ENCODE measurements at places on chromosomes 12 and 14.

DNA sequence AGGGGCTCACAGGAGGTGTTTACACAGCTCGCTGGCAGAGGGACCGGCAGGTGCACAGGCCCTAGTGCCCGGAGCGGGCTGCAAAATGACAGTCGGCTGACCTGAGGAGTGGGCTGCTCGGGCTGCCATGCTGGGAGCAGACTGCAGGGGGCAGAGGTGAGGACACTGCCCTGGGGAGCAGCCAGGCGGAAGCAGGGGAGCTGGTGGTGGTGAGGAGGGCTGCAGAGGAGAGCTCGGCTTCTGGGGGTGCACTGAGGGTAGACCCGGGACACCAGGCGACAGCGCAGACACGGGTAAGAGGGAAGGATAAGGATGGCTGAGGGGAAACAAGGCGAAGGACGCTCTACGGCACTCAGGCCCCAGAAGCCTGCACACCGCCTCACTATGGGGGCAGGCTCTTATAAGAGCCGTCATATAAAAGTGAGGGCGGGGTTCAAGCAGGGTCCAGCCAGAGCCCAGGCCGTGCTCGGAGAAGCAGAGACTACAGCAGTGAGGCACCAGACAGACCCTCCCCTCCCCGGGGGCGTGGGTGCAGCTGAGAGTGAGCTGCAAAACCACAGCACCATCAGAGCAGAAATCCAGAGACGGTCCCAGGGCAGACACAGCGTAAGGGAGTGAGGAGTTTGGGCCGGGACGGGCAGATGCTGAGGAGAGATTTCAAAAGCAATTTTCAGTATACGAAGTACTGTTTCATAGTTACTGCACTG, 62.5 kb downstream of the CCDC88C start:
- DNase-seq: no peak

- DNase-seq: no peak
Measured at GRCh38 chr12:130026608-130027176, 122.9 kb upstream of the TMEM132D start.

GRCh38 chr12:132228476-132229192, 84.4 kb downstream of the NOC4L start:
- DNase-seq: no peak

GRCh38 chr12:118398524-118398923, 22.2 kb downstream of the SUDS3 start:
- DNase-seq: no peak

DNA sequence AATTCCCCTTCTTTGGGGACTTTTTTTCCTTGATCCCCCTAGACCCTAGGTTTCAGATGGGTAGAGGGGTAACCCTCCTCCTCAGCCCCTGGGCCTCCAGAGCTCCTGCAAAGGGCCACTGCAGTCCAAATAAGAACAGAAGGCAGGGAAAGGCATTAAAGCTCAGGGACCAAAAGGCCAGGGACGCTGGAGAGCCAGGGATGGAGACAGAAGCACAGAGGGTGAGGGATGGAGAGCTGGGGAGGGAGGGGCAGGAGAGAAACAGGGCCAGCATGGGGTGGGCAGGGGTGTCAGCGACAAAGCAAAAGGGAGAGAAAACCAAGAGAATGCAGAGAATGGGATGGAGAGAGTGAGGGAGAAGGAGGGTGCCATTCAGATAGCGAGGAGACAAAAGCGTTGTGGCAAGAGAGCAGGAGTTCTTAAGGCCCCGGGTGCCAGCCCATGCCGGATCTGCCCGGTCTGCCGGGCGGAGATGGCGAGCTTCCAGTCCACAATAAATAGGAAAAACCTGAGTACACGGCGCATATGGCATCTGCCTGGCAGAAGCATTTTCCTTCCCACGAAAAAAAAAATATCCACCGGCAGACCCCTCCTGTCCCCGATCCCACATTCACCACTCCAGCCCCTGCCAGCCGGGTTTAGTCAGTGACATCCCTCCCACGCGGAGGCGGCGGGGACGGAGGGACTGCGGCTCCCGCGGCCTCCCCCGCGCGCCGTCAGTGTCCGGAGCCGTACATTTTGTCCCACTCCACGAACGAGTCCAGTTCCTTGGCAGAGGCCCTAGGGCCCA, 28.6 kb downstream of the FIGNL2 start:
- no peak for DNase-seq

DNA sequence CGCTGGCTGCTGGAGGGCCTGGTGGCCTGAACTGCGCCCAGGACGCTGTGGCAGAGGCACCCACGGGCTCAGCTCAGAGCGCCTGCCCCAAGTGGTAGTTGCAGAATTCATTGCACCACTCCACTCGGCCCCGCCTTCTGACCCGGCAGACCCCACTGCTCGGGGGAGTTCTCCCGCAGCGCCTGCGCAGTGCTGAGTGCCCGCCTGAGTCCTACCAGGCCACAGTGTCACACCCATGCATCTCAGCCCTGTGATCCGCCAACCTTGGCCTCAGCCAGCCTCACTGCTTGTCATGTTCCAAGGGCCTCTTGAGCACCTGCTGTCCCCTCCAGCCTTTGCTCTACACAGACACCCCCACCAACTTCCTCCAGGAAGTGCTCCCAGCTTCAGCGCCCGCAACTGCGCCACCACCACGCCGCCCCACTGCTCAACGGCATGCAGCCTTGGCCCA, 12.2 kb downstream of the DEGS2 start:
- DNase-seq: peak; percentile 46

GRCh38 chr14:66403183-66403582, 83.0 kb upstream of the CCDC196 start:
- no peak for DNase-seq

DNA sequence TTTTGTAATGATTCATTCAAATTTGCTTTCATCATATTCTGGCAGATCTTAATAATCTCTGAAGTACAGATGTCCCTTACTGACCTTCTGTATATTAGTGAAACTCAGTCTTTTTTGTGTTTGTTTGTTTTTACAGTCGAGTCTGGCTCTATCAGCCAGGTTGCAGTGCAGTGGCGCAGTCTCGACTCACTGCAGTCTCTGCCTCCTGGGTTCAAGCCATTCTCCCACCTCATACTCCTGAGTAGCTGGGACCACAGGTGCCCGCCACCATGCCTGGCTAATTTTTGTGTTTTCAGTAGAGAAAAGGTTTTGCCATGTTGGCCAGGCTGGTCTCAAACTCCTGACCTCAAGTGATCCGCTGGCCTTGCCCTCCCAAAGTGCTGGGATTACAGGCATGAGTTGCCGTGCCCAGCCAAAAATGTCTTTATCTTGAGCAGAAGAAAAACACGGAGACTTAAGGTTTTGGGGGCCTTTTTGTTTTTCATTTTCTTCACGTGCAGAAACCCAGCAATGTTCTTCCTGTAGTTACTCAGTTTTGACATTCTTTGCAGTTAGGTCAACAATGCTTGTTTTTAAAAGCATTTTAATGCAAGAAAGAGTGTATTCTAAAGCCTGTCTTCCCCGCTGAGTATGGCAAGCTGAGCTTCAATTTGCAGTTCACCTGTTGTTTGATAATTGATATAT, 79.5 kb downstream of the FAR2 start:
- DNase-seq: no peak

DNA sequence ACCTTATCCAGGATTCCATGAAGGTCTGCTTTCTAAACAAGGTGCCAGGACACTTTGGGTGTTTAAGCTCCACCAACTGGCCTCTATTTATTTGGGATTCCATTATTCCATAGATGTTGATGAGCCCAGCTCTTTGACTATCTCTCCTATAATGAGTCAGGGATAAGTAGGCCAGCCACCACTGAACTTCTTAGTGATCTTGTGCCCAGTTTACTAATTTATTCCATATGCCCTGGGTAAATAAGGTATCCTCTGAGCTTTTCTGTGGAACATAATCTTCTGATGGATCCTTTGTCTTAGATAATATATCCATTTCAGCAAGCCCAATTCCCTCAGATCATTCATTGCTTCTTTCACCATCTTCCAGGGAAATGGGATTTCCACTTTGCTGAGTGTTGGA, 535.0 kb downstream of the FOXG1 start:
- DNase-seq: no peak

GRCh38 chr12:12011880-12012260, 58.9 kb upstream of the BCL2L14 start:
- DNase-seq: no peak

- no peak for DNase-seq
Measured at GRCh38 chr14:50882932-50883826, 11.3 kb downstream of the ABHD12B start.

DNA sequence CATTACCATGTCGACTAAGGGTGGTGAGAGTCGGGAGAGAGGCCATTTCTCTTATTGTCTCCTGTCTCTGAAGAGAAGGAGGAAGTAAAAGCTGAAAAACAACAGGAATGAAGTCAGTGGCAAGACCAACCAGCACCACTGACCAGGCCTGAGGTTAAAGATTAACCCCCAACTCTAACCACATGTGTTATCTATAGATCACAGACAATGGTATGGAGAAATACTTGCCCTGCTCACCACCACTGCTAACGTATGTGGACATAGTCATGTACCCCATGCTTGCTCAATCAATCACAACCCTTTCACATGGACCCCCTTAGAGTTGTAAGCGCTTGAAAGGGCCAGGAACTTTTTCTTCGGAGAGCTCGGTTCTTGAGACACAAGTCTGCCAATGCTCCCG, 690.9 kb upstream of the LMO3 start:
- DNase-seq: no peak

- no peak for DNase-seq
Measured at GRCh38 chr12:72836194-72836593, 564.0 kb downstream of the TRHDE start.

DNA sequence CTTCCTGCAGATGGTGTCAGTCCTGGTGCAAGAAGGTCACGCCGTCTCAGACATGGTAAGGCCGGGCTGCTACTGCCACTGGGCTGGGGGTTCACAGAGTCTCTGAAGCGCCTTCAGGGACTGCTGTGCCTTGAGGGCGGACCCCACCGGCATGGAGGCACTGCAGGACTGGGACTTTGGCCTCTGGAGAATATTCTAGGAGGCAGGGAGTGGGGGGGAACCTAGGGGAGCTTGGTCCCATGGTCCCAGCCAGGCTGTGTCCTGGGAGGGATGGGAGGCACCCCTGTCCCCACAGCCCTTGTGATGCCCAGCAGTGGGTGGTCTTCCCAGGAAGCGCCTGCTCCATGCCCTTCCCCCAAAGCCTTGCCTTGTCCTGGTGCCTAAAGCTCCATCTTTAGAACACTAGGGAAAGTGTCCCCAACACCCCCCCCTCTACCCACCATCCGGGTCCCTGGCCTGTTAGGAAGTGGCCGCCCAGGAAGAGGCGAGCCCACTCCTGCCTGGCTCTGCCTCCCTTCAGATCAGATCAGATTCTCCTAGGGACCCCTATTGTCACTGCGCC, 1.5 kb downstream of the AMN start:
- DNase-seq: no peak

GRCh38 chr14:101861464-101861863, 100.0 kb downstream of the PPP2R5C start:
- no peak for DNase-seq

DNA sequence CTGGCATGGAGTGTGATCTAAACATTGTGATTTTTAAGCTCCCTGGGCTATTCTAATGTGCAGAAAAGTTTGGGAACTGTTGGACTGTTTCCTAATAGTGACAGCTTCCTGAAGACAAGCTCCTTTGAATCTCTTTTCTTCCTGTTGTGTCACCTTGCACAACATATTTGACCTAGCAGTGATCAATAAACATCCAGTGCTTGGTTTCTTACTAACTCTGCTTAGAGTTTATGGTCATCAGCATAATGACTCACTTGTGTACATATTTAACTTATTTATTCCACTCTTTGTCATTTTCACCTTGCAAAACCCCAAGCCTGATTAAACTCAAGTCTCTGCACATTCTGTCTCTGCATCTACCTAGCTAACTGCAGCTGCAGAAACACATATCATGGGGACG, 27.3 kb upstream of the TBC1D30 start:
- DNase-seq: no peak

DNA sequence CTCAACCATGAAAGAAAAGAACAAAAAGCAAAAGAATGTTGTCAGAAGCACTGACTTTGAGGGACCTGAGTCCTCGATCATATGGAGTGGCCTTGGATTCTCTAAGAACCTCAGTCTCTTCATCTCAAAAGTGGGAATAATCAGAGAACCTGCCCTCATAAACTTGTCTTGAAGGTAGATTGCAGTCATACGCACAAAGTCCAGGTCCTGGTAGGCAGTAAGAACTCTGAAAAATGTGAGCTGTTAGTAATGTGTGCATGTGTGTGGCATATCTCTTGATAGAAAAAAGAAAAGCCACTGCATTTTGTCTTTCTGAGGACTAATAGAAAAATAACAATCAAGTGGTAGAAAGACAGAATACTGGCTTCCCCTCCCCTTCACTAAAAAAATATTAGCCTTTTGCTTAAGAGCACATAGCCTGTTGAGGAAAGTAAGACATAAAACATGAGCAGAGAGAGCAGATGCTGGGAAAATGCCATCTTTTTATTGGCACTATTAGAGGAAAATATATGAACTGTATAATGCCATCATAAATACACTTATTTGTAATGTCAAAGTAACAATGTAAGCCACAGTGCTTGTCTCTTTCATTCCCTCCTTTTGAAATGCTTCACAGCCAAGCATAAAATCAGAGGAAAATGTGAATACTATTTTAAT, 205.1 kb upstream of the TBX3 start:
- no peak for DNase-seq

DNA sequence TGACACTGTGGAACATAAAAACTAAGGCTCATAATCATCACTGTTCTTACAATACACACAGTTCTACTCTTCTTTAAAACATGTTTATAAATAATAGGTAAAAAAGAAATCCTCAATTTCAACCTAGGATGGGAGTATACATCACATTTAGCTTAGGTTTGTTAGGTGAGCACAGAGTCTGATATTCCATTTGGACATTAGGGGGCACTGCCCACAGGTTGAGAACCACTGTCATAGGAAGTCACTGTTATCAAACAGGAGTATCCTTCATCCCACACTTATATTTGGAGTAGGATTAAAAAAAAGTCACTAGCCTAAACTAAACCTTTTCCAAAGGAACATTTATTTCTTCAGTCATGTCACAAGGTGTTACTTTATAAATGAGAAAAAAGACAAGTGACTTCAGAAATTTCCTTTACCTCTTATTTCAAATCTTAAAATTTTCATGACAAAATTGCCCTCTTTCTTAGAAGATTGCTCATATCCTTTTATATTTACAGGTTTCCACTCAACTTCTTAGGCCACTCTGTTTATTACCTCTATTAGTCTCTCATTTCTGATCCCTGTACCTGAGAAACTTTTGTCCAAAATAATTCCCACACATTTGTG, 240.6 kb downstream of the CPNE8 start:
- DNase-seq: no peak

GRCh38 chr12:76591476-76591875, 31.9 kb upstream of the OSBPL8 start:
- DNase-seq: no peak

GRCh38 chr14:99129211-99129696, 142.7 kb downstream of the BCL11B start:
- DNase-seq: no peak

GRCh38 chr12:89709995-89710872, 1.6 kb upstream of the ATP2B1 start:
- no peak for DNase-seq

GRCh38 chr12:7542813-7543212, 39.2 kb upstream of the CD163 start:
- DNase-seq: no peak

- DNase-seq: no peak
Measured at GRCh38 chr12:30866256-30866655, 60.3 kb upstream of the TSPAN11 start.
